Adrenal gland (tissue), 19 donors: ENCODE measurements at places on chromosomes 7 and 10.

DNA sequence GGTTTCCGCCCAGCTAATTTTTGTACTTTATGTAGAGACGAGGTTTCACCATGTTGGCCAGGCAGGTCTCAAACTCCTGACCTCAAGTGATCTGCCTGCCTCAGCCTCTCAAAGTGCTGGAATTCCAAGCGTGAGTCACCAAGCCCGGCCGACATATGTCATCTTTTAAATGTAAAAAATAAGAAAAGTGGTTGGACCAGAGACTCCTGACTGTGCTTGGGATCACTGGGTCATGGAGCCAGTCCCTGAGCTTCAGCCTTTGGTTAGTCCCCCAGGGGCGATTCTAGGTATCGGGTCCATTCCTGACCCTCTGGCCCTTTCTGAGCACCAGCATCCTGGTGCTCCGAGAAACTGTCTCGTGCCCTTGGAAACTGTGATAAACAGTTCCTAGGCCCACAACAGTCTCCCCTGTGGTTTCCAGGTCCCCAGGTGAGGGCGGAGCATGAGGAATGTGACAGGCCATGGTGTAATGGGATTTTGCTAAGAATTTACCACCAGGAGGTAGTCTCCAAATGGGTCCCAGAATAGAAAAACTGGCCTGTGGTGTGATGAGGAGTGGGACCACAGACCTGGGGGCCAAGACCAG, 32.8 kb downstream of the UBTD1 start:
- DNase-seq, result no peak

DNA sequence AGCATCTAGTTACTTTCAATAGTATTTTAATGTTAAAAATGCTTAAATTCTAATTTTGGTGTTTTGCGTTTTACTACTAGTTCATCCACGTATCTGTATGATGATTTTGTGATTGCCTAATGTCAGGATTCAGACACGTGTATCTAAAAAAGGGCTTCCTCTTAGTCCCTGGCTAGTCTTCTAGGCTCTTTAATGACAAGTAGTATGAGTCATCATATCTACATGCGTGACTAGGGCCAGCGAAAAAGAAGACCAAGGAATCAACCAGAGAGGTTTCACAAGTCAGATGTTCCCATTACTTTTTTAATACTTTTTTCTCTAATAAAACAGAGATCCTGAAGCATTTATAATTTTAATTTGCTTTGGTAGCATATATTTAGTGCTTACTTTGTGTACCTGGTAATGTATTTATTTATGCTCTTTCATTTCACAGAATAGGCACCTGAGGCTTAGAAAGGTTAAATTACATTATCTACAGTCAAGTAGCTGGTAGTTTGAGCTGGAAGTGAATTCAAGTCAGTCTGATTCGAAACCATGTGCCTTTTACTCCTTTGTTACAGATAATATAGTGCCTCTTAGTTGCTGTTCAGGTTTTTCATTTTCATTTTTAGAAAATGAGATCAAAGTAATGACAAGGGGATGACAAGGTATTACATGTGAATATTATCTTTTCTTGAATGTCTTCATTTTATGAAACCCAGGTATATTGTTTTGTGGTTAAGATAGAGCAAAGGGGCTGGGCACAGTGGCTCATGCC, 140.3 kb downstream of the FOXP2 start:
- no peak for DNase-seq

DNA sequence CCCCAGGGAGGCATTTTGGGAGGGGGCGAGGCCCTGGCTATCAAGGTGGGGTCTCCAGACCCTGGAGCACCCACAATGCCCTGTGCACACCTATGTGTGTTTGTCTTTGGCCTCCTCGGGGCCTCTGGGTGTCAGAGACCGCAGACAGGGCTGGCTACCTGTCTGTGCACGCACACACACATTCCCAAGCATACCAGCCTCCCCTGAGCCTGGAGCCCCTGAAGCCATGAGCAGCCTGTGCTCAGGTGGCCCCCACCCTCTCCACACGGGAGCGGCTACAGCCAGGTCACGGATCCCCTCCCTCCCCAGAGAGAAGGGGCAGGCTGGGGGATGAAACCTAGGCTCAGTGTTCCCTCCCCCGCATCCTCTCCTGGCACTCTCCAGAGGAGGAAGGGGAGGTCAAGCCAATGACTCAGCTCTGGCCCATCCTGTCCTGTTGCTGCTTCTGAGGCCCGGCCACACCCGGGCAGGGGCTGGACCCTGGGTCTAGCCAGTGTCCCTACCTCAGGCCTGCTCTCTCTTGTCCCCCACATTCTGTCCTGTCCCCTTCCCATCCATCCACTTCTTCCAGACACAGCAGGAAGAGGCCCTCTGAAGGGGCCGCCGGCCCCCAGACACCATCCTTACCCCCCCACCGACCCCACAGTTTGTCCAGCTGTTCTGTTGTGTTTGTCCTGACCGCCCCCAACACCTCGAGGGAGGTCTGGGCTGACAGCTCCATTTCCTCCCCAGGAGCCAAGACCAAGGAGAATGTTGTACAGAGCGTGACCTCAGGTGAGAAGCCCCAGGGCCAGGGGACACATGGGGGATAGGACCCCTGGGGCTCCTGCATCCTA, 720 bp downstream of the SNCG start:
- DNase-seq, result peak; percentile 81

- no peak for DNase-seq
Measured at GRCh38 chr10:126349101-126349500, 39.2 kb downstream of the ADAM12 start.

- no peak for DNase-seq
Measured at GRCh38 chr7:153627323-153627722, 424.9 kb upstream of the DPP6 start.
